ENCODE measurements at places on chromosomes 3 and 15.

DNA sequence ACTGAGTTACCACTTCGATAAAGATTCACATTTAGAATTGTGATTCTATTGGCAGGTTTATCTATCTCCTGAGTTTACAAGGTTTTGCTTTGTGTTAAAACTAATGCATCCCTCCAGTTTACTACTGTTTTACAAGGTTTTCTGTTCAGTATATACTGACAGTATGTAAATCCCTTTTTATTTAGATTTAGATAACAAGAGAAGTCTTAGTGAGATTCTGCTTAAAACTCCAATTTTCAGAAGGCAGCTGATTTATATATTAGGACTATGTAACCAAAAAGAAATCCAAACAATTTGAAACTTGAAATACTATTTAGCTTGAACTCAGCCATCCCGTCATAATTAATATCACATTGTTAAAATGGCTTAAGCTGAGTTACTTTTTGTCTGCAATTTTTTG lies 619.2 kb downstream of the NAALADL2 start:
- no peak for DNase-seq

DNA sequence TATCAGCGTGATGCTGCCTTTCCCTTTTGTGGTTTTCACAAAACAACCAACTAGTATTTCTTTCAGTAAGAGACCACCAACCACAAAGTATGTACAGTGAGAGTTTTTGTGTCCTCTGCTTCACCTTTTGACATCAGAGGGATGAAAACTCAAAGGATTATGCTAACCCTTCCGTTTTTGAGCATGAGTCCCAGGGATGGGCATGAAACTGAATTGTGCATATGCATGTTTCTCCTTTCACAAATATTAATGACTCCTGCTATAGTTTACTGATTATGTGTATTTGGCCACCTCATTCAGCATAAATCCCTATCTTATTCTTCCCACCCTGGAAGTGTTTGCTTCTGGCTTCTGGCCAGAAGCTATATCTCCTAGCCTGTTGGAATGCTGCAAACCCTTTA lies 59.2 kb downstream of the RSRC1 start:
- DNase-seq: no peak

- DNase-seq: no peak
Measured at GRCh38 chr3:15420871-15421270, 6.5 kb downstream of the METTL6 start.

DNA sequence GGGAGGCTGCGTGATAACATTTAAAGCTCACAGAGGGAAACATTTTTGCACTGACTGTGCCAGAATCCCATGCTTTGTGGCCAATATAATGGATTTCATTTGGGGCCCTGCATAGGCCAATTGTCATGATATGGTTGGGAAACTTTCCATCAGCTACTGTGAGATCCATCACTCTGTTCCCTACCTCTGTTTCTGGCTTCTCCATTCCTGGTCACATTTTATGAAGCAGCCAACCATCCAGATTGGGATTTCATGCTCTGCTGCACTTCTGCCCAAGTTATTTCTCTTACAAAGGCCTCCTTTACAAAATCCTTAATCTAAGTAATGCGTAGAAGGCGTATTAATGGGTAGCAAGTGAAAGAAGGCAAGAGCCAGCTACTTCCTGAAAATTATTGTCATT lies 221.1 kb downstream of the LRTM1 start:
- no peak for DNase-seq

All from testis (tissue), 5 donors.